Suppressor macrophage (primary cell): ENCODE measurements at places on chromosomes 11 and 22.

- peak; percentile 63 for DNase-seq
Measured at GRCh38 chr22:49838771-49839717, 11.4 kb upstream of the BRD1 start.

DNA sequence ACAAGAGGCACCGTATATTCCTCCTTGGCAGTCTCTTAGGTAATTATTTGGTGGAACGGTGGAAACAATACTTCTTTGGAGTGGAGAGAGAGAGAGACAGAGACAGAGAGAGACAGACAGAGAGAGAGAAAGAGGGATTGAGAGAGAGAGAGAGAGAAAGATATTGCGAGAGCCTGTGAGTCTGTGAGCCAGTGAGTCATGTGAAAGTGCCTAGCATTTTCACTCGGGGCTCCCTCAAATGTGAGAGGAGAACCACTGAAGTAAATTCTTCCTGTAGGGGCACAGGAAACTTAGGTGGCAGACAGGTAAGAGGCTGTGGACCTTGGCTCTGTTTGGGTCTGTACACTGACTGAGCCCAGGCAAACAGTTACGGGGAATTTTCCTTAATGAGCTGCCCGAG is 31.6 kb upstream of the SNX19 start:
- DNase-seq: no peak

DNA sequence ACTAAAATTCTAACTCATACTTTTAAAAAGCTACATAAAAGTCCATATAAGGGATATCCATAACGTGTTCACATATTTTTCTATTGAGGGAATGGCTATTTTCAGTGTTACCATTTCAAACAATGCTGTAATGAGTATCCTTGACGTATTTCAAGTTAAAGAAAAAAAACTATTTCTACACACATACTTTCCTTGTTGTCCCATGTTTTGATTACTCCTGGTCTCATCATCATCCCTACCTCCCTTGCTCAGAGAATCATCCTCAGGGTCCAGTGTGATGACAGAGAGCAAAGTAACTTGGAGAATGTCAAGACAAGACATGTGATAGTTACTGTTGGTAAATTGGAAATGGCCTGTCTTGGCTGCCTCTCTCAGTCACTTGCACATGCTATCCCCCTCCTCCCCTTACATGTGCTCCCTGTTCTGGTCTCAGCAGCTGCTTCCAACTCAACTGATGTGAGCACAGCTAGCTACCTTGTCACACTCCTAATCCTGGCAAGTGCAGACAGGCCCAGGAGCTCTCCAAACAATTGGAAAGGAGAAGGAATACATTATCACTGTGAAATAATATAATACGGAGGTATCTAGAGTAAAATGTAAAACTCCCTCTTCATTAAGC is 21.8 kb downstream of the NUMA1 start:
- no peak for DNase-seq

DNA sequence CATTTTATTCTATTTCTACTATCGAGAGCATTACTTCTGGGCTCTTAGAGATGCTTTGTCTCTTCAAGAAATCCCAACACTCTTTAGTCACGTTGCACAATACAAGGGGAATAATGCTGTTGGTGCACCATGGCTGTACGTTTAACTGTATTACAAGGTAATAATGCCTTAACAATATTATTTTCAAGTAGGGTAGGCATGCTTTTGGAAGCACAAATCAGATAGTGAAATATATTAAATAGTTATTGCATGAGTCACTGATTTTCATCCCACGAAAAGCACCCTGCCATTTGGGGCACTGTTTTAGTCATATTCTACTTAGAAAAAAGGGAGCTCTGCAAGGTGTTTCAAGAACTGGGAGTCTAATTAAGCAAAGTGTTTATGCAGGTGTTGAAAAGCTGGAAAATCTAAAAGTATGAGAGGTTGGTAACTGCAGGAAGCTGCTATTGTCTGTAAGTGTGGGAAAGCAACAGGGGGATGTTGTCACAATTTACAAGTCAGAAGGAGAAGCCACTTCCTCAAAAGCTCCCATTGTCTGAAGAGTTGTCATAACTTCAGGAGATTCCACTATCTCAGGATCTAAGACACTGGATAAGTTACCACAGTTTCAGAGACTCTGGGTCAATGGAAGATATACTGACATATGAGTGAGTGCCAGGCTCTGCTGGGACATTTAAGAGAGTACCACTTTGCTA is 218.2 kb downstream of the JRKL start:
- no peak for DNase-seq

DNA sequence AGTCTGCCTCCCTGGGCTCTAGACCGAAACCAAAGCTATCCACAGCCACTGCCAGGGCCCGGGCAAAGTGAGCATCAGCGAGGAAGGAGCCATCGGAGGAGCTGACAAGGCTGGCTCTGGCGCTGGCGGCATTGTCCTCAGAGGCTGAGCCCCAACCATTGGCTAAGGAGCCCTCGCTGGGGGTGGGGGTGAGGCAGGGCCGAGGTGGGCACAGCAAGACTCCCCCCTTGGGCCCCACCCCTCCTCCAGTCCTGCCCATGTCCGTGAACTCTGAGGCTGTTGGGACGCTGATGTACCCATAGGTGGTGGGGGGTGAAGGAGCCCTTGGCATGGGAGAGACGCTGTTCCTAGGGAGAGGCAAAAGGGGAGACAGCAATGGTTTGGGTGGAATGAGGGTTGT is 11.2 kb downstream of the ROBO4 start:
- no peak for DNase-seq

- no peak for DNase-seq
Measured at GRCh38 chr11:123202155-123203151, 7.4 kb upstream of the CLMP start.

- no peak for DNase-seq
Measured at GRCh38 chr11:1181853-1182535, 24.2 kb downstream of the MUC5AC start.

GRCh38 chr11:23226331-23227077 is 366.2 kb upstream of the CCDC179 start:
- no peak for DNase-seq

- DNase-seq: no peak
Measured at GRCh38 chr11:23179609-23180008, 319.3 kb upstream of the CCDC179 start.

GRCh38 chr11:75659836-75660235 is 9.0 kb downstream of the MAP6 start:
- DNase-seq: no peak

- DNase-seq: no peak
Measured at GRCh38 chr11:58487170-58487569, 20.7 kb downstream of the OR5B21 start.

DNA sequence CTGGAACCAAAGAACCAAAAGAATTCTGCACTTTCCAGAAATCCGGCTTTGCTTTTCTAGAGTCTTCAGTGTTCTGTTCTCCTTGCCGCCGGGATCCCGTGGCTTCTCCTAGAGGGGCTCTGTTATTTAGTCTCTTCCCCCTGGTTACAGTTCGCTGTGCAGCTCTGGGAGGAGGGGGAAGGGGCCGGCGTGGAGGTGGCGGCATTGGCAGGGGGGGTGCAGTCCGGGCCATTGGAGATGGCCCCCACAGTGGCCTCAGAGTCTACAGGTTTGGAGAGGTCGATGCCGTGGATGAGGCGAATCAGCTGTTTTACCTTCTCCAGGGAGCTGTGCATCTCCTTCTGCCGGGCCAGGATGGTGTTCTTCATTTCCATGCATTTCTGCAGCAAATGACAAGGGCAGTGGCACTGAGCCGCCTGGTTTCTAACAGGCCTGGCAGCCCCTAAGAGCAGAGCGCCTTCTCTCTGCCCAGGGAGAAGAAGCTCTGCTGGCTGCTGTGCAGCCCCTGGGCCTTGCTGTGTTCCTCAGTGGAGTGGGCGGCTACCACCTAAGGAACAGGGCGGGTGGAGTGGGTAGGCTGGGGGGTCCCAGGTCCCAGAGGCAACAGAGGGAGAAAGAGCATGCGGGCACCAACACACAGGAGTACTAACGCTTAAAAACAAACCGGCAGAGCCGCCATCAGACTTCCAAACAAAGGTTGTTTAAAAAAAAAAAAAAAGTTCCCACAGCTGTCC is 11.6 kb downstream of the LARGE2 start:
- DNase-seq: no peak

- DNase-seq: peak; percentile 15
Measured at GRCh38 chr11:110973401-110973980, 261.3 kb upstream of the ARHGAP20 start.

DNA sequence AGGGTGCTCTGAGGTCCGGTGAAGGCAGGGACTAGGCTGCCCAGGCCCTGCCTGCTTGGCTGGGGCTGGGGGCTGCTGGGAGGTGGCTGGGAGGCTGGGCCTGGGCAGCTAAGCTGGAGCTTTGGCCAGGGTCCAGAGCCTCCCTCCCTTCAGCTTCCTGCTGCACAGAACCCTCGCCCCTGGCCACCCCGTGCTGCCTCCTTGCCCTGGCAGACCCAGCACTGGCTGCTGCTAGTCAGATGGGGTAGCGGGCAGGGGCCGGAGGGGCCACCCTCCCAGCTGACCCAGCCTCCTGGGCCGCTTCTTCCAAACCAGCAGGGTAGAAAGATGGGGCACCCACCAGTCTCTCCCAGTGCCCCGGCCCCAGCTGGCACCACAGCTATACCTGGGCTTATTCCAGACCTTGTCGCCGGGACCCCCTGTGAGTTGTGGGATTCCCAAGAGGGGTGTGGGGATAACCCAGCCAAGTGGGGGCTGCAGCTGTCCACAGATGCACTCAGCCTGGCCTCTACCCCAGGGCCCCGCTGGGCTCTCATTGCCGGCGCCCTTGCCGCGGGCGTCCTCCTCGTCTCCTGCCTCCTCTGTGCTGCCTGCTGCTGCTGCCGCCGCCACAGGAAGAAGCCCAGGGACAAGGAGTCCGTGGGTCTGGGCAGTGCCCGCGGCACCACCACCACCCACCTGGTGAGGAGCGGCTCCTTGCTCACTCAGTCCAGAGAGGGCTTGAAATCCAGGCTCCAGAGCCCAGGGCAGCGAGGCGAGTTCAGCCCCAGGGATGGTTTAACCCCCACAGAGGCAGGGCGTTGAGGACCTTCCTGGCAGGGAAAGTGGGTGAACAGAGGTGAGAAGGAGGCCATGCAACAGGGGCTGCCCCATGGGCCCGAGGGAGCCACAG is at the start of gene SYT8:
SYT8 (plus strand) TSS at position 212 of the 892 bp plus-strand sequence; CDS start at position 328, 116 bp downstream.
- no peak for DNase-seq

DNA sequence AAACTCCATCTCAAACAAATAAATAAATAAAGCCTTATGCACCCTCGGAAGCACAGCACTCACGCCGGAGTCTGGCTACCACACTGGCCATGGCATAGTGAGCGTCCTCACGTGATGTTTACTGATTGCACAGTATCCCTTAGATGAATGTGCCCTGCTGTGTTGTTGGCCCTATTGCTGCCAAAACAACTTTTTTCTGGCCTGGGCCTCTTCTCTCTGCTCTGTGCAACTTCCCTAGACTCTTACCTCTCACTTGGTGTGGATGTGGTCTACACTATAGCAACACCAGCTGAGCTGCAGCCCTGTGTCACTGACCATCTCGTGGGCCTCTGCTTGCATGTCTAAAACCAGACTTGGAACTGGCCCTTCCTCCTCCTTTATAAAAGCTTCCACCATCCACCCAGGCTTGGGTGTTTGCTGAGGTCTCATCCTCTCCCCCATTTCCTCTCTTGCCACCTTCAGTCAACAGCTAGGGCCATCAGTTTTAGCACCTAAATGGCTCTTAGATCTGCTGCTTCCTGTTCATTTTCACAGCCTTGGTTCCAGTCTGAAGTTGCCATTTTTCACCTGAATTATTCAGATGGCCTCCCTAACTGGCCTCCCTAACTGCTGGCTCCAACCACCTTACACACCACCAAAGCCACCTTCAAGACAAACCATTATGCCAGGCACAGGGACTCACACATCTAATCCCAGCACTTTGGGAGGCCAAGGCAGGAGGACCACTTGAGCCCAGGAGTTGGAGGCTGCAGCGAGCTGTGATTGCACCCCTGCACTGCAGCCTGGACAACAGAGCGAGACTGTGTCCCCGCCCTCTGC is 9.2 kb downstream of the ZNF74 start:
- no peak for DNase-seq

GRCh38 chr11:69174841-69175240 is 19.1 kb downstream of the SMIM38 start:
- DNase-seq: no peak

DNA sequence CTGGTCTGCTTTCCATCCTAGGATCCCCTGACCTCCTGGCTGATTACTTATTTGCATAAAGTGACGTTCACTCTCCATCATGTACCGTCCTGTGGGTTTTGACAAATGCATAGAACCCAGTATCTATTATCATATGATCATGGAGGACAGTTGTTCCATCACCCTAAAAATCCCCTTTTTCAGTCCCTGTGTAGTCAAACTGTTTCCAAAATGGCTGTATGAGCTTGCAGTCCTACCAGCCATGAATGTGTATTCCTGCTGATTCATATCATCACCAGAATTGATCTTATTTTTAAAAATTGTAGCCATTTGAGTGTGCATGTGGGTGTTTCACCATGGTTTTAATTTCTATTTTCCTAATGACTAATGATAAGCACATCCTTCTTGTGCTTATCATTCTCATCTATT is 108.8 kb downstream of the MPPED1 start:
- DNase-seq: no peak

- no peak for DNase-seq
Measured at GRCh38 chr11:120707098-120707497, 195.6 kb downstream of the GRIK4 start.

DNA sequence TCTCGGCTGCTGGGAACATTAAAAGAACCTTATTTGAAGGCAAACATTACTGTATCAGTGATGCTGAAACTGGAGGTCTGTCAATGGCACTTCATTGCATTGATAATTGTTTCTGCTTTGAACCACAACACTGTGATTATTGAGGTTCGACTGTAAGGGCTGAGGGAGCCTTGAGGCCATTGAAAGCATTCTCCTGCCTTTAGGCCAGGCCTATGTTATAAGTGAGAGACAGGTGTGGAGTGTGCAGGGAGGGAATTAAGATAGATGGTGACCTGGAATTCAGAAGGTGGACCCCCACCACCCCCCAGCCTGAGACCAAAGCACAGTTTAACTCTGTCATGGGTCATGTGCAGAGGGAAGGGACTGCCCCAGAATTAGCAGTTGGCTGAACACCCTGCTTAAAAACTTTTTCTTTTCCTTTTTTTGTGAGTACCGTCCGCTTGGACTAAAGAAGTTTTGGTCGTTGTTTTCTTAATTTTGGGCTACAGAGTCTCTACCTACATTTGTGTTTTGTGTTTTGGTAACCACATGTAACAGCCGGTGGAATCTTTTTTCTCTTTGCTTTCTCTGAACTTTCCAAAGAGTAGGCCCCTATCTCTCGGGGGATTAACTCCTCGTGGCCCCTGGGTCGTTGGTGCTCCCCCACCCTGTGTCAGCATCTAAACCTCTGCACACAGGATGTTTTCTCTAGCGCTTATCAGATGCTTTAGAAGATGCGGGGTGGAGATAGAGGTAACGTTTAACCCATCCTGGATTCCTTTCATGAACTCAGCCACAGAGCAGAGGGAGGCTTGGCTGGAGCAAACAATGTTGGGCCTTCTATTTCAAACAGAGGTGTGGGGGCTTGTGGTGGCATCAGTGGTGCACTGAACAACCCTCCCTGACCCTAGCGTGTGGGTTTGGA is 43.7 kb downstream of the ZBTB16 start:
- no peak for DNase-seq

GRCh38 chr11:65650547-65651338 is 12.0 kb downstream of the RELA start:
- DNase-seq: no peak
